Nucleus accumbens (tissue), 56 donors: ENCODE measurements at places on chromosomes 6 and 20.

- peak; percentile 53 for DNase-seq
Observed at GRCh38 chr6:151240036-151240685, 394 bp downstream of the AKAP12 start.

DNA sequence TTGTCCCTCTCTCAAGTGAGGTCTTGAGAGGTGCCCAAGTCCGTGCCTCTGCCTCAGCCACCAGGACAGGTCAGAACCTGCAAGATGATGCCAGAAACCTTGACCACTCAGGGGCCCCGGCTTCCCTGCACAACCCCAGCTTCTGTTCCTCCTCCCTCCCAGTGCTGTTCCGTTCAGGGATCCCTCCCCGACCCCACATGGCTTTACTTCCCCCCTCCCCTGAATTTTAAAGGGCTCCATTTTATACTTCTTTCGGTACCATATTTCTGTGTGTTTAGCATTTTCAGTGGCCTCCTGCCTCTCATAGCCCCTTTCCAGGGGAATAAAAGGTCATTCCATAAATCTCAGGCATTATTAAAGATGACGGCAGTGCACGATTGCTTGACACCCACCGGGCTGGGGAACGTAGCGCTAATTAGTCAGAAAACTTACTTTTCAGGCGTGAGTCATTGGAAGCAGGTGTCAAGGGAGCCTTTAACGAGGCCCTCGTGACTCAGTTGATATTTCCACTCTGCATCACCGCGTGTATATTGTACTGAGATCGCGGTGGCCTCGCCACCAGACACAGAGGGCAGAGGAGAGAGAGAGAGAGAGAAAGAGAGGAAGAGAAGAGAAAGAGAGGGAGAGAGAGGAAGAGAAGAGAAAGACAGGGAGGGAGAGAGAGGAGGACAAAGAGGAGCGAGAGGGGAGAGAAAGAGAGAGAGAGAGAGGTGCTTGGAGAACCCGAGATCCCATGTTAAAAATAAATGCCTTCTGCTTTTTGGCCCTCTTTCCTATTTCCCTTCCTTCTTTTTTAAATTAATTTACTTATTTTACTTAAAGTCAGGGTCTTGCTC is 21.3 kb downstream of the KCNG1 start:
- no peak for DNase-seq

DNA sequence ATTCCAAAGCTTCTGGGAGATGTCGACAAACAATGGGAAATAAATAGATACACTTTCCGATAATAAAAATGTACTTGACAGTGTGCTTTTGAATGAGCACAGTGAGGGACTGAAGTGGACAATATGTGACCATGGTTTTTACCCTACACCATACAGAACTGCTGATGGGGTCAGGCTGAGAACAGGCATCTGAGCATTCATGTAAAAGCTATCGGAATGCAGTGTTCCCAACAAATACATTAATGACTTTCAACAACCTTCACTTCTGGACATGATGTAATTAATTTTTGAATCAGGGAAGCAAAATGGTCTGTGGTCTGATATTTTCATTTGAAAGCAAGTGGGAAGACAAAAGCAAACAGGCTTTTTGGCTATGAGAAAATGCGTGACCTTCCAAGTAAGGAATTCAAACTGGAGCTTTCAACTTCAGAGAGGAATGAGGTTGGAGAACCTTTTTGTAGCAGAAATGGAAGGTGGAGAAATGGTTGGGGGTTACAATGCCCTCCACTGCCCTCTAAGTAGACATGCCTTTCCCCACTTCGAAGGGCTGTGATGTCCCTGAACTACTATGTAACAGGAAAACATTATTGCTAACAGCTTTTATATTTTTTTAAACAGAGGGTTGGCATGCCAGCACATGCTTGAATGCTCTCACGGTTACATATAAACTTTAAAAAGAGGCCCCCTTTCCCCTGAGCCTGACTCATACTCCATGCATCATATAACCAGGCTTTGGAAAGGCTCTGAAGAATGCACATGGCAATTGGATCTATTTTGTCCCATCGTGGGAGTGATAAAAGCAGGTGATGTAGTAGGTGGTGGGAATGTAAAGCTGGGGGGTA is 203.5 kb upstream of the CITED2 start:
- DNase-seq, result no peak

- DNase-seq, result no peak
Observed at GRCh38 chr6:11367638-11368199, 135.3 kb upstream of the NEDD9 start.

GRCh38 chr20:17634661-17635331 is 47.2 kb downstream of the RRBP1 start:
- DNase-seq, result no peak

- no peak for DNase-seq
Observed at GRCh38 chr6:154367839-154368695, 11.5 kb upstream of the IPCEF1 start.

DNA sequence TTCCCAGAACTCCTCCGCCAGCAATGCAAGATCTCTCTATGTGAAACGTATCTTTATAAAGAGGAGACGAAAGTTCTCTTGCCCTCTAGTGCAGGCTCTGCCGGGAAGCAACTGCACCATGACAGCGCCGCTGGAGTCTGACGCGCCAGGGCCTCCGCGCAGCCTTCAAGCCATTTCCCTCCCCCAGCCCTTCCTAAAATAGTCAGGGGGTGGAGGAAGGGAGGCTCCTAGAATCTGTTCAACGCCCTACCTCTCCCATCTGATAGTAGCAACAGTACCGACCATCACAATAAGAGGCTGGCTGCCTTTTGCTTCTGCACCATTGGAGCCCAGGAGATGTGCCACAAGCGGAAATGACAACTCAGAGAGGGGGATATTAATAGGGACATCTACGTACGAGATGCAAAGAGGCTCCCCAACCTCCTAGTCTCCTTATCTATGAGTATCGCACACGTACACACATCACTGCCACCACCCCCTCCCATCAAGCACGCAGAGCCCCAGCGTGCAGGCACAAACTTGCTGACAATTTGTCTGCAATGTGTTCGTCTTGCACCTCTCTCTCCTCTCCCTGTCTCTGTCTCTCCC is 1.0 kb downstream of the SYNE1 start:
- no peak for DNase-seq

DNA sequence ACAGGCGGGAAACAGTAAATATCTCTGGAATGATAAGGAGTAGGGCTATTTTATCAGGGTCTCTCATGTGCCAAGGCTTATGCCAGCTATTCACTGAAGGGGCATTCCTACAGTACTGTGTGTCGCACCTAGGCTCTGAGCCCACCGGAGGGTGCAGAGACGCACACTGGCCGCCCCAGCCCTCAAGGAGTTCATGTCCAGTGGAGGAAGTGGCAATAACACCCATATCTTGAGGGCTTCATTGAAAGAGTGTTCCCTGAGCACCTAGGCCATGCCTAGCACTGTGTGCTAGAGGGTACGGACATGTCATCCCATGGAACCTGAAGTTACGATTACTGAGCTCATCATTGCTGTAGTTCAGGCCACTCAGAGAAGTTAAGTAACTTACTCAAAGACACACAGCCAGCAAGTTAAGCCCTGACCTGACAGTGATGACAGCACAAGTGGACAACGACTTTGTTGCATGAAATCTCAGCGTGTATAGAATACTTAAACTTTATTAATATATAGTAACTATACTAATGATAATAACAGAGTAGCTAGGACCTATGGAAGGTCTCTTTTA is 8.7 kb downstream of the CCN5 start:
- DNase-seq, result no peak

DNA sequence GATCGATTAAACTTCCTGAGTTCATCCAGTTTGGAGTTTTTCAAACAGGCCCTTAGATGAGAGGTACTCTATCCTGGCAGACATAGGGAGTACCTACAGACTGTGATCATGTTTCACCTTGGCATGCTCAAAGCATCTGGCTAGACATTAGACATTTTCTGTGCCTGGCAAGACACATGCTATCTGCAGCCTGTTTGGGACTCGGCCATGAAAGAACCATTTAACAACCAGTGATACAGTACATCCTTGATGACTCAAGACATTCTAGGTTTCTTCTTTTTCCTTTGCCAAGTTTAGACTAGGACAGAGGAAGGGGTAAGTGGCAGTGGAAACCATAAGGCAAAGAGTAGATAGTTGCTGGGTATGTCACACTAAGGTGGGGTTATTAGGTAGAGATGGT is 15.4 kb upstream of the PAQR8 start:
- DNase-seq, result no peak

GRCh38 chr20:61373055-61373399 is 121.0 kb downstream of the CDH4 start:
- DNase-seq, result no peak

- DNase-seq, result no peak
Observed at GRCh38 chr6:134065706-134066105, 13.3 kb upstream of the SLC2A12 start.

DNA sequence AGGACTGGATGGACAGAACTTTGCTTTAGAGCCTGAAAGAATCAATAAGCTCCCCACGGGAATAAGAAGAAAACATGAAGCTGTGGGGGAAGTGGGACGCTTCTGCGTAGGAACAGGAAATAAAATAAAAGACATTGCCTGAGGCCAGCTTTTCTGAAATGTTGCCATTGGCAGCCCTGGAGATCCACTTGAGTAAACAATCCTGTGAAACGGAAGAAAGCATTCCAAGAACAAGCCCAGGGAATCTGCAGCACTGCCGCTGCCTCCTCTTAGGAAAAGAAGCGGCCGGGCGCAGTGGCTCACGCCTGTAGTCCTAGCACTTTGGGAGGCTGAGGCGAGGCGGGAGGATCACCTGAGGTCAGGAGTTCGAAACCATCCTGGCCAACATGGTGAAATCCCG is 182.3 kb upstream of the RALGAPA2 start:
- DNase-seq, result no peak

GRCh38 chr6:160963651-160964050 is 27.9 kb upstream of the MAP3K4 start:
- no peak for DNase-seq

GRCh38 chr6:25883536-25883935 is 9.5 kb upstream of the SLC17A3 start:
- DNase-seq, result no peak

DNA sequence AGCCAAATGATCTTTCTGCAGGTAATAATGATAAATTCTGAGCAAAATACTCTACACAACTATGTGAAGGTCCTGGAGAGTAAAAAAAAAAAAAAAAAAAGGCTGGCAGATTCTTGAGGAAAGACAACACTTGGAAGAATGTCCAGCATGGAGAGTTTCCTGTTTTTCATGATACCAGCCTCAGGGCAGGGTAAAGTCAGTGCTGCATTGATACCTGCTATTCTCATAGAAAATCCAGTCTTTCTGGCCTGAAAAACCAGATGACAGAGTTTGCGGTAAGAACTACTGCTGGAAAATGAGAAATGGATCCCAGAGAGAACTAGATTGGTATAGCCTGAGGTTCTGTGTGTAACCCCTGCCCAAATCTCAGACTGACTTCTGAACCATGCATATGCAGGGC is 89.1 kb downstream of the AFG1L start:
- no peak for DNase-seq

- no peak for DNase-seq
Observed at GRCh38 chr6:25717866-25718740, 36.4 kb upstream of the SLC17A4 start.

DNA sequence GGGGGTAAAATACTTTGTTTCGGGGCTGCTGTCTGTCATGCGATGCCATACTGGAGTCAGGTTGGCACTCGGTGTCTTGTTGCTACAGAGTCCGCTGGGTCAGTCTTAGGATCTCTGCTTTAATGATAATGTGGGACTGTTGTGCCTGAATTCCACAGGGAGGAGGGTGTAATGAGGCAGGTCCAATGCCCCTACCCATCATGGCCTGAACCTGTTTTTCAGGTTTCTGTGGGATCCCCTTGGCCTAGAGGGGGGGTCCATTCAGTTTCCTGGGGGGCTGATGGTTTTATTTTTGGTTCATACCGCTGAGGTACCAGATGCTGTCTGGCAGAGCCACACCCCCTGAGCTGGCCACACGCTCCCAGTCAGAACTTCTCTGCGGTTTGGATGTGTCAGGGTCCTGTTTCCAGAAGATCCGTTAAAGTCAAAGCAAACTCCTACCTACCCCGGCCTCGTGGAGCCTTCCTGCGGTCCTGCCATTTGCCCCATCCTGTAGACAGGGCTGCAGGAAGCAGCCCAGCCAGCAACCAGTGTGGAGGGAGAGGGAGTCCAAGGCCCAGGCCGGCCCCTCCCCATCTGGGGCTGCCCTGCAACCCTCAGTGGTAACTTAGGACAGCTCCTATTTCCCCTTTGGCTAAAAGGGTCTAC is 69.7 kb downstream of the TCP11 start:
- no peak for DNase-seq

- DNase-seq, result no peak
Observed at GRCh38 chr6:124854338-124854922, 107.8 kb upstream of the RNF217 start.

DNA sequence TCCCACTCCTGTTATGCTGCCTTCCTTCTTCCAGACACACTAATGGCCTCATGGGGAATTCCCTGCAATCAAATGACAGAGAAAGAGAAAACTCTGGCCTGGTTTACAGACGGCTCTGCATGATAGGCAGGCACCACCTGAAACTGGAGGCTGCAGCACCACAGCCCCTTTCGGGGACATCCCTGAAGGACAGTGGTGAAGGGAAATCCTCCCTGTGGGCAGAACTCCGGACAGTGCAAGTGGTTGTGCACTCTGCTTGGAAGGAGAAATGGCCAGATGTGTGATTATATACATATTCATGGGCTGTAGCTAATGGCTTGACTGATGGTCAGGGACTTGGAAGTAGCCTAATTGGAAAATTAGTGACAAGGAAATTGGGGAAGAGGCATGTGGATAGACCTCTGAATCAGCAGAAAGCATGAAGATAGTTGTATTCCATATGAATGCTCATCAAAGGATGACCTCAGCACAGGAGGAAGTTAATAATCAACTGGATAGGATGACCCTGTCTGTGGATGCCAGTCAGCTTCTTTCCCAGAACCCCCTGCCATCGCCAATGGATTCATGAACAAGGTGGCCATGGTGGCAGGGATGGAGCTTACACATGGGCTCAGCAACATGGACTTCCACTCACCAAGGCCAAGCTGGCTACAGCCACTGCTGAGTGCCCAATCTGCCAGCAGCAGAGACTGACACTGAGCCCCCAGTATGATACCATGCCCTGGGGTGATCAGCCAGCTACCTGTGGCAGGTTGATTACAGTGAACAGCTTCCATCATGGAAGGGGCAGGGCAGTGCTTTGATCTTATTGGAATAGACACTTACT is 44.5 kb upstream of the VSX1 start:
- no peak for DNase-seq

DNA sequence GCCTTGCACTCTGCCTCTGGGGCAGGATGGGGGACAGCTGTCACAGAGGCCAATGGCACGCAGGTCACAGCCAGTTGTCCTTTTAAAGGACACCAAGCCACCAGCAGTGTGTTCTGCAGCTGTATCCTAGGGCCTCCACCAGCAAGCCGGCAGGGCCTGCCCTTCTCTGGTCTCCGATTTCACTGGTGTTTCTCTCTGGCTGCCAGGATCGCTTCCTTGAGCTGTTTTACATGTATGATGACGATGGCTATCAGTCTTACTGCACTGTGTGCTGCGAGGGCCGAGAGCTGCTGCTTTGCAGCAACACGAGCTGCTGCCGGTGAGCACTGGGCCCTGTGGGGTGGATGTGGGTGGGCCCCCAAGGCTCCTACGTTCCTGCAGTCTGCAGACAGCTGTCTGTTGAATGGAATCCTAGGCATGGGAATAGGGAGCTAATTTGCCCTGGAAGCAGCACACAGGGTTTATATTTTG is 22.7 kb upstream of the MAPRE1 start:
- DNase-seq, result no peak

GRCh38 chr6:10518557-10519407 is 2.4 kb upstream of the GCNT2 start:
- DNase-seq, result no peak

- no peak for DNase-seq
Observed at GRCh38 chr6:6942091-6942490, 165.7 kb upstream of the RREB1 start.
